ENCODE measurements at places on chromosomes 2 and 18.

GRCh38 chr18:30967701-30968100, 74.8 kb downstream of the DSC3 start:
- no peak for DNase-seq

GRCh38 chr2:159438720-159439353, 152.3 kb upstream of the WDSUB1 start:
- no peak for DNase-seq

- no peak for DNase-seq
Observed at GRCh38 chr2:107276034-107276433, 390.1 kb upstream of the ST6GAL2 start.

- no peak for DNase-seq
Observed at GRCh38 chr2:151287513-151288250, 1.8 kb downstream of the NMI start.

- no peak for DNase-seq
Observed at GRCh38 chr18:60197671-60198462, 174.7 kb downstream of the MC4R start.

GRCh38 chr2:121247534-121247933, 37.5 kb downstream of the TFCP2L1 start:
- no peak for DNase-seq

GRCh38 chr2:221848286-221848685, 276.2 kb upstream of the EPHA4 start:
- DNase-seq, result no peak

DNA sequence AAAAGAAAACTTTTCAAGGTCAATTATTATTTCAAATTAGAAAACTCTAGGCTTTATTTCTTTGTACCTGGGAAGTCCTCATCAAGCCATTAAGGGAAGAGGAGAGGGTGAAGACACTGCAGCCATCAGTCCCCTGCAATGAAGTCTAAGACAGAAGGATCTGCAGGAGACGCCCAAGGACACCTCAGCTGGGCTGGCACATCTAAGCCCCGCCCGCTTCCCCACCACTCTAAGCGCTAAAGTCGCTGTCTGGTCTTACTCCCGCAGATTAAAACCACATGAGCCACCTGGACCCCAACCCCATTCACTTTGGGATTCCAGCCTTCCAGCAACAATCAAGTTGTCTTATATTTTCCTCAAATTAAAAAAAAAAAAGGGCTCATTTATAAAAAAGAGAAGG, 104.4 kb downstream of the AFF3 start:
- DNase-seq, result no peak

DNA sequence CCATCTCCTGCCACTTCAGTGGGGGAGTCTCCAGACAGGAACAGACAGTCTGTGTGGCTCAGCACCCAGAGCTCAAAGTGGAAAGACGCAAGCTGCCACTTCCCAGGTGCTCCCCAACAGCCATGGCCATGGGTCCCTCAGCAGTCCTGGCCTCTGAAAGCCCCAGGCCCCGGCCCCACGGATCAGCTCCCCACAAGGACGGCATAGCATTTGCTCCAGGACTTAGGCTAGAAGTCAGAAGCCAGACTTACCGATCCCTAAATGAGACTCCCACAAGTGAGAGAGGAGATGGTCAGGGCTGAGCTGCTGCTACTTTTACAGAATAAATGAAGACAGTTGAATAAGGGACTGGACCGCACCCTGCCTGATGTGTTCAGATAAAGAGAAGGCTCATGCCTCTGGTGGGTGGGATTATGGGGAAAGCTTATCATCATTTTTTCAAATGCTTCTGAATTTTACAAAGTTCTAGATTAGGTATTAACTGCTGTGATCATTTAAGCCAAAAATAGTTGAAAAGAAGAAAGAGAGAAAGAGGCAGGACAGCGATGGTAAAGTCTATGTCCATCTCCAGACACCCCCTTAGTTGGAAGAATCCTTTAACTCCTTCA, 50.5 kb downstream of the ADD2 start:
- DNase-seq, result no peak

- no peak for DNase-seq
Observed at GRCh38 chr18:76995896-76996295, 136.7 kb downstream of the MBP start.

GRCh38 chr2:165544897-165545296, 75.4 kb downstream of the CSRNP3 start:
- no peak for DNase-seq

- DNase-seq, result no peak
Observed at GRCh38 chr18:12014521-12015415, 33.5 kb downstream of the IMPA2 start.

GRCh38 chr2:218780046-218780445, 1.9 kb upstream of the CYP27A1 start:
- no peak for DNase-seq

DNA sequence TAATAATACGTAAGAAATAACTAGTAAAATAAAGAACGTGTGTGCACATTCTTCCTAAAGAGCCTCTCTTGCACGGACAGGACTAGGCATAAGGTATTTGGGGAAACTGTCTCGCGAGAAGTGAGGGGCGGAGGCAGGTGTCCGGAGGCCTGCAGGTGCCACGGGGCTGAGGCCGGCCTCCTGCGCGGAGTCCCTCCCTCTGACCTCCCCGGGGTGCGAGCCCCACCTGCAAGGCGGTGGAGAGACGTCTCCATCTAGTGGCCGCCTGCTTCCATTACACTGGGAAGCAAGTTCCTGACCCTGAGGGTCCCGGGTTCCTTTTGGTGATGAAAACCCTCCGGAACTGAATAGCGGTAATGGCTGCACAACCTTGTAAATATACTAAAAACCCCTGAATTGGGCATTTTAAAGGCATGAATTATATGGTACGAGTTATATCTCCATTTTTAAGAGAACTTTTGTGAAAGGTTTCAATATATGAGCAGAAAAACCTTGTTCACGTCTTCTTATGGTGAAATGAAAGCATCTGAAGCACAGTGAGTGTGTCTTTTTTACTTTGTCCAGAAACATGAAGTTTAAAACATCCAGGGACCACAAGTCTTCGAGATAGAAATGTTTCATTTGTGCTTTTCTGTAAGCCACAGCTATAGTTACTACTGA, 35.5 kb upstream of the CTDP1 start:
- DNase-seq, result no peak

- DNase-seq, result no peak
Observed at GRCh38 chr2:60515721-60516226, 37.7 kb downstream of the BCL11A start.

DNA sequence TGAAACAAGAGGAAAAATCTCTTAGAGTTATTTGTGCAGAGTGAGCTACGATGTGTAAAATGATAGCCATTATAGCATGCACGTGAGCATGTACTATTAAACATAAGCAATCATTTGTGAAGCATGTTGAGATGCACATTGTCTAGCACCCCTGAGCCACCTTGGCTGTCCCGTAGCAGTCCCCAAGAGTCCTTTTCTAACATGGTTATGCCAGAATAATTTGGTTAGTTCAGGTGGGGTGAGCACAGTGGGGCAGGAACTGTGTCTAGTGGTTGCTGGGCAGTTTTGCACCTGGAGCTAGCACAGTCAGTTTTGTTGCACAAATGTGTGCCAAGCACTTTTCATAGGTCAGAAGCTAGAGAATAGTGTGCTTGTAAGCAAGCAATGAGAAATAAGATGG, 809.8 kb downstream of the RNF144A start:
- DNase-seq, result no peak

GRCh38 chr2:96957244-96957643, 29.1 kb downstream of the FAM178B start:
- no peak for DNase-seq

GRCh38 chr18:75683426-75683825, 255.9 kb upstream of the SMIM21 start:
- DNase-seq, result no peak

- DNase-seq, result no peak
Observed at GRCh38 chr2:105872830-105873229, 128.1 kb downstream of the NCK2 start.

- no peak for DNase-seq
Observed at GRCh38 chr18:57640749-57641148, 19.1 kb upstream of the NARS1 start.

- DNase-seq, result no peak
Observed at GRCh38 chr2:191738667-191739066, 60.7 kb downstream of the NABP1 start.

- no peak for DNase-seq
Observed at GRCh38 chr2:211132573-211132972, 576.2 kb downstream of the CPS1 start.

DNA sequence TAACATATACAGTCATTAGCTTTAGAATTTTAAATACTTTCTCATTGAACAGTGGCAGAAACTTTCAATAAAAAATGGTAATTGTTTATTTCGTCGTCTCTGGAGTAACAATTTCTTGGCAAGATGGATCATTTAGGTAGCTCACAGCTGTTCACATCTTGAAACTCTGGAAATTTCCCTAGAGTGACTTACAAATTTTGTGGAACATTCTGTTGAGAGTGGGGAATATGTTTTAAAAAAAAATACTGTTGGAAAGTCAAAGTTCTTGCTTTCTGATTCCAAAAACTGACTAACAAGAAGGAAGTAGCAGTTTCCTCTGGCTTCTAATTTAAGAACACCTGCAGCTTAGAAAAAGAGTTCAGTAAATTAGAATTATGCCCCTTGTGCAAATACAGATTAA, 11.2 kb upstream of the CALCRL start:
- no peak for DNase-seq

DNA sequence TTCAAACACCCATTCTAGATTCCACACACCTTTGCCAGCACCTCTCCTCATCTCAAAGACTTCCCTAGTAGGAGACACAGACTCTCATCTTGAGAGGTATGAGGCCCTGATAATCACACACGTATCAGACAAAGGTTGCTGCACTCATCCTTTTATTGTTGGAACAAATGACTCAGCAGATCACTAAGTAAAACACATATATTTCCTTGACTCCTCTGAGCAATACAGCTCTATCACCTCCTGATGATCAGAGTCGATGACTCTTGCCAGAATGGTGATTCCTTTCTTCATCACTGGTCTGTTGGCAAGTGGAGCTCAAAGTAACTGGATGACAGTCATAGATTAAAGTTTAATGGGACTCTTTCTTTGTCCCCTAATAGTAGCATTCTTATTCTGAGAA, 1049.2 kb upstream of the ZEB2 start:
- no peak for DNase-seq

DNA sequence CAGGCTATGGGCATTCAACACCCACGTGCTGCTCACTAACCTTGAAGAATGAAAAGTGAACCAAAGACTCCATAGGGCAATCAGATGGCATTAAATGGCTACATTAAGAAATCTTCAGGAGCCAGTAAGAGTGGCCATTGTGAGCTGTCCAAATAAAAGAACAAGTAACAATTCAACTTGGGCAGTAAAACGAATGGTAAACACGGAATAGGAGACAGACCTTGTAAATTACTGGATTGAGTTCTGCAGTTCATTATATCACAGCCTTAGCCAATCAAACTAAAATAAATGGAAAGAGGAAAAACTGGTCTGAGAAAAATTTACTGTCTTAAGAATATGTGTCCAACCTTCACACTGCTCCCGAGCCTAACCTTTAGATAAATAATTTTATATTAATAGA, 306.5 kb upstream of the ZNF521 start:
- DNase-seq, result no peak

DNA sequence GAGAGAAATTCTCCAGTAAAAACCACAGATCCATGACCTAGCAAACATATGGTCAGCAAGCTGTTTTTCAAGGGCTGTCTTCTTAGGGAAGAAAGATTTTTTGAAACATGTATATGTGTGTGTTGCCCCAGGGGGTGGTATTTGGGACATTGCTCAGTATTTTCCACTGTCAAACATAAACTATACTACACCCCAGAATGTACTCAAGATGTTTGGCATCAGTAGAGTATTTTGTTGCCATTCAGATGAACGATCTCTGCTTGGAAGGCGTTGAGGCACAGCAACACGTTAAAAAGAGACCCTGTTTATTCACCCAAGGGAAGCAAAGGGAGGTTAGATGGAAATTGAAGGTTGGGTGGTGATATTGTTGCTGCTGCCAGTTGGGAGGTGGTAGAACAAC, 30.0 kb downstream of the EEF1B2 start:
- DNase-seq, result no peak

- DNase-seq, result no peak
Observed at GRCh38 chr2:189192766-189193165, 13.2 kb upstream of the COL5A2 start.

- DNase-seq, result no peak
Observed at GRCh38 chr2:85648619-85649018, 19.4 kb downstream of the SFTPB start.

DNA sequence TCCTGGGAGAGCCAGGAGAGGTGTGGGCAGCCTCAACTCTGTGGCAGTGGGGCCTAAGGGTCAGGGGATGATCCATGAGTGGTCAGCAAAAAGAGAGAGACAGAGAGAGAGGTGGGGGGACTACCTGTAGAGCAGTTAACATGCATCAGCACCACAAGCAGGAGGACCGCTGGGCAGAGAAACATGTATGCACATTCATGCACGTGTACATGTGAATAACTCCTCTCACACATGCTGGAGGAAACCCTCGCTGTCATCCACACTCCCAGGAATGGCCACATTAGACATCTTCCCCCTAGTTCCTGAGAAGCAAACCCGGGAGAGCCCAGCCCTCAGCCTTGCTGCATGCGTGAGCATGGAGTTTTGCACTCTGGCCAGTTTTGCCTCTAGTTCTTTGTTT, 166.1 kb downstream of the SMAD7 start:
- DNase-seq, result no peak

- DNase-seq, result no peak
Observed at GRCh38 chr2:38806733-38807059, 28.7 kb downstream of the GEMIN6 start.

GRCh38 chr18:45090526-45091140, 409.9 kb downstream of the SETBP1 start:
- no peak for DNase-seq

DNA sequence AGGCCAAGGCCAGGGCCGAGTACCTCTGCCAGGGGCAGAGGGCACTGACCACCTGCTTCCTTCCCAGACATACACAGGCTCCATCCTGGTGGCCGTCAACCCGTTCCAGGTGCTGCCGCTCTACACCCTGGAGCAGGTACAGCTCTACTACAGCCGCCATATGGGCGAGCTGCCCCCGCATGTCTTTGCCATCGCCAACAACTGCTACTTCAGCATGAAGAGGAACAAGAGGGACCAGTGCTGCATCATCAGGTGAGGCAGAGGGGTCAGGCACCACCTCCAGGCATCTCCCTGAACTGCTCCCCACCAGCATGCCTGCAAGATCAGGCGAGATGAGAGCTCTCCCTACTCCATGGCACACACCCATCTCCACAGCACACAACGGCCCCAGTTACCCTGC, 31.1 kb downstream of the MYO7B start:
- DNase-seq, result no peak

- DNase-seq, result peak; percentile 23
Observed at GRCh38 chr2:72330652-72331051, 183.0 kb upstream of the CYP26B1 start.

DNA sequence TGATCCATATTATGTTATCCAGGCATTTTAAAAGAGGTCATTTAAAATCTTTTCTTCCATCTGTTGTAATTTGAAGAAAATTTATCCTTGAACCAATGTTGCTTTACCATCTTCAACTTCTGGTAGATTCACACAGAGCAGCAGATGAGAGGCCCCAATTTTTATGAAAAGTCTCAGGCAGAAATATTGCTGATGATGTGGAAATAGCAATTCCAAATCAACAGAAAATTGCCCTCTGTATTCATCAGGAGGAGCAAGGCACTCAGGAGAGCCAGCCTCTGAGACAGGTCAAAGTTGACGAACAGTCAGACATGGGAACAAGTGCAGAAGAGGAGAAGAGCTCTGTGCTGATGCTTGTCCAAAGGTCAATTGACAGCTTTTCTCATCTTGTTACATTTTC, 444.9 kb downstream of the NCKAP5 start:
- DNase-seq, result no peak

- no peak for DNase-seq
Observed at GRCh38 chr18:26185267-26185666, 41.0 kb upstream of the TAF4B start.

- DNase-seq, result no peak
Observed at GRCh38 chr2:61262699-61263098, 100.7 kb downstream of the C2orf74 start.

All from urinary bladder (tissue), 4 donors.